ENCODE measurements at places on chromosomes 13 and 19.

- no peak for DNase-seq
Measured at GRCh38 chr19:5386841-5387240, 46.2 kb upstream of the PTPRS start.

DNA sequence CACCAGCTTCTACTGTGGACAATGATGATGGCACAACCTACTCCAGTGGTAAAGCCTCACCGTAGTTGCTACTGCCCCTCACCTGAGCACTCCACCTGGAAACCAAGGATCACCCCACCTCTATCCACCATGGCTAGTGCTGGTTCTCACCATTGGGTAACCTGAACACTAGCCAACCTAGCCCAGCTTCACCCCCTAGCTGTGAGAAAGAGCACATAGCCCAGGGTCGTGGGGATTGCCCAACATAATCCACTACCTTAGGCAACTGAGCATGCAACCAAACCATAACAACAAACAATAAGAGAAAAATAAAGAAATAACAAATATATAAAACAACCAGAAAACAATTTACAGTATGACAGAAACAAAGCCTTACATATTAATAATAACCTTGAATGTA, 560.1 kb downstream of the DIAPH3 start:
- no peak for DNase-seq

DNA sequence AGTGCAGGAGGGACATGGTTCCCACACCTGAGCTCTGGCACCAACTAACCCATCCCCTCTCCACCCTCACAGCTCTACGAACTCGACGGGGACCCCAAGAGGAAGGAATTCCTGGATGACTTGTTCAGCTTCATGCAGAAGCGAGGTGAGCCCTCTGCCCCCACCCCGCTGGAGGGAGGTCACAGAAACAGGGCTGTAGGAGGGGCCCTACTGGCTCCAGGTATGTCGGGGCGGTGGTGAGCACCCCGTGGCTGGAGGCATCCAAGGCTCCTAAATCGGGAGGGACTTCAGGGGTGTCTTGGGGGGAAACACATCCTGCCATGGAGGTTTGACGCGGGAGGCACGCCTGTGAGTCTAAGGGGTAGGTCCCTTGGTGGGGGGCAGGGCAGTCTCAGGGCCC, 24.1 kb upstream of the WDR18 start:
- DNase-seq, result no peak

DNA sequence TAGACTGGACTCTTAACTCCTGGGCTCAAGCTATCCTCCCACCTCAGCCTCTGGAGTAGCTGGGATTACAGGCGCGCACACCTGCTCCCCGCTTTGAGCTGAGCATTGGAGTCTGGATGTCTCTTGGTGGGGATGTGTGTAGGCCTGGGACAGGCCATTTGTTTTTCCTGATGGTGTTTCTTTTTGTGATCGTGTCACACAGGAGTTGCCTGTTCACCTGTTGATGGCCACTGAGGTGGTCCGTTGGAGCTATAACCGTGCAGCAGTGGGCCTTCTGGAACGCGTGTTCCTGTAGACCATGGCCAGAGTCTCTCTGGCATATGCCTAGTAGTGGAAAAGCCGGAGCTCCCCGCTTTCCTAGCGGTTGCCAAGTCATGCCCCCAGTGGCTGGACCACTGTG, 3.5 kb downstream of the PAK4 start:
- no peak for DNase-seq

- DNase-seq, result no peak
Measured at GRCh38 chr13:96141032-96141431, 51.1 kb downstream of the HS6ST3 start.

DNA sequence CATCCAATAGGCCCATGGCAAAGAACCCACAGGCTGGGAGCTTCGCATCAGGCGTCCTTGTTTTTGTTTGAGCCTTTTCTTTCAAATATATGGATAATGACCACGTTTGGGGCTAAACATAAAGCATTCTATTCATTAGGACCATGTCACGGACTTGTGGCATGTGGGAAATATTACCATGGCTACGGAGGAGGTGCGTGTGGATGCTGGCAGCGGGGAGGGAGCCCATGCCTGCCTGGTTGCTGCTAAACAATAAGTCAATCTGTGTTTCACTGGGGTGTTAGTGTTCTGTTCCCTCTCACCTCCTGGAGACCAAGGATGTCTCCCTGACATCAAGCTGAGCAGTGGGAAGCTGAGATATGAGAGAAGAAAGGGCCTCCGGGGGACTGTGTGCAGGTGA, 121.1 kb downstream of the IRS2 start:
- DNase-seq, result no peak

- no peak for DNase-seq
Measured at GRCh38 chr19:54439174-54439851, 9.7 kb upstream of the LENG8 start.

All from stimulated activated CD8-positive, alpha-beta memory T cell treated with anti-CD3 and anti-CD28 coated beads, Interleukin-7, amount 100 ng/mL, for 1 hour (primary cell).